SK-N-MC (cell line): ENCODE measurements at places on chromosomes 4 and X.

- peak; percentile 24 for DNase-seq
Measured at GRCh38 chrX:70454441-70455365, 10.1 kb downstream of the DLG3 start.

GRCh38 chrX:120671963-120672362, 42.1 kb upstream of the C1GALT1C1 start:
- no peak for DNase-seq

DNA sequence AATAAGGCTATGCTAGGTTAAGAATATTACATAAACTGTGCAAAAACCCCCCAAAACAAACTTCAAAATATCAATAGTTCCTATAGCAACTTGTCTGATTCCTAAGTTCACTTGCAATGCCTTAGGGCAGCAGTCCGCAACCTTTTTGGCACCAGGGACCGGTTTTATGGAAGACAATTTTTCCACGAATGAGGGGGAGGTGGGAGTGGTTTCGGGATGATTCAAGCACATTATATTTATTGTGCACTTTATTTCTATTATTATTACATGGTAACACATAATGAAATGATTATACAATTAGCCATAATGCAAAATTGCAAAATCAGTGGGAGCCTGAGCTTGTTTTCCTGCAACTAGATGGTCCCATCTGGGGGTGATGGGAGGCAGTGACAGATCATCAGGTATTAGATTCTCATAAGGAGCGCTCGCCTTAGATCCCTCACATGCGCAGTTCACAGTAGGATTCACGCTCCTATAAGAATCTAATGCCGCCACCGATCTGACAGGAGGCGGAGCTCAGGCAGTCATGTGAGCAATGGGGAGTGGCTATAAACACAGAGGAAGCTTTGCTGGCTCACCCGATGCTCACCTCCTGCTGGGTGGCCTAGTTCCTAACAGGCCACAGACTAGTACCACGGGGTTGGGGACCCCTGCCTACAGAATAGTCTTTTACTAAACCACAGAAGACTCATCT, 39.7 kb downstream of the ACOX3 start:
- no peak for DNase-seq

DNA sequence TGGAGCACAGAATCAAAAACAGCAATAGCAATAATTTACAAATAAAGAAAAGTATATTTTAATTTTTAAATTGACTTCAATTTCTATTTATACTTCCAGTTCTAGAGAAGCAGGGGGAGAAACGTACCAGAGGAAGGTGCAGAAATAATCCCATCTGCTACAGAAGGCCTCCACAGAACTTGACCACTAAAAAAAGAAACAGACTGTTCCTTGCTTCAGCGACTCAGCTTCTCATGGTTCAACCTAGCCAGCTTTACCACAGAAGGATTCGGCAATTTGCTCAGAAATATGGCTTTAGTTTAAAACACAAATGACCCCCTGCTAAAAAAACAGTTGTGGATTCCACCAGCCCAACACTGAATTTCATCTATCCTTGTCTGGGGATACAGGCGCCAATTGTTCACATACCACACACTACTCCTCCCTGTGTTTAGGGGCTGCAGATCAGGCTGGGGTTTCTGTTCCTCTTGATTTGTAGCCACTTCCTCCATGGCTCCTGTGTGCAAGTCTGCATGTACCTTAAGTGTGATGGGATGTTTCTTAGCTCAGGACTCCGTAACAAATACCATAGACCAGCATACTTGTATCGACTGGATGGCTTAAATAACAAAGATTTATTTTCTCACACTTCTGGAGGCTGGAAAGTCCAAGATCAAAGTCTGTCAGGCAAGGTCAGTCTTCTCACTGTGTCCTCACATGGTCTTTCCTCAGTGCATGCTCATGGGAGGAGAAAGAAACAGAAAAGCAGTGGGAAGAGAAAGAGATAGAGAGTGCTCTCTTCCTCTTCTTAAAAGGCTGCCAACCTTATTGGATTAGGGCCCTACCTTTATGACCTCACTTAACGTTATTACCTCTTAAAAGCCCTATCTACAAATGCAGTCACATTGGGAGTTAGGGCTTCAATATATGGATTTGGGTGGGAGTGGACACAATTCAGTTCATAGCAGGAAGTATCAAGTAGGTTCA, 79.1 kb downstream of the AMOT start:
- no peak for DNase-seq

- no peak for DNase-seq
Measured at GRCh38 chr4:88674565-88674964, 23.1 kb downstream of the NAP1L5 start.

GRCh38 chr4:171101845-171102244, 711.4 kb upstream of the GALNTL6 start:
- DNase-seq: no peak

DNA sequence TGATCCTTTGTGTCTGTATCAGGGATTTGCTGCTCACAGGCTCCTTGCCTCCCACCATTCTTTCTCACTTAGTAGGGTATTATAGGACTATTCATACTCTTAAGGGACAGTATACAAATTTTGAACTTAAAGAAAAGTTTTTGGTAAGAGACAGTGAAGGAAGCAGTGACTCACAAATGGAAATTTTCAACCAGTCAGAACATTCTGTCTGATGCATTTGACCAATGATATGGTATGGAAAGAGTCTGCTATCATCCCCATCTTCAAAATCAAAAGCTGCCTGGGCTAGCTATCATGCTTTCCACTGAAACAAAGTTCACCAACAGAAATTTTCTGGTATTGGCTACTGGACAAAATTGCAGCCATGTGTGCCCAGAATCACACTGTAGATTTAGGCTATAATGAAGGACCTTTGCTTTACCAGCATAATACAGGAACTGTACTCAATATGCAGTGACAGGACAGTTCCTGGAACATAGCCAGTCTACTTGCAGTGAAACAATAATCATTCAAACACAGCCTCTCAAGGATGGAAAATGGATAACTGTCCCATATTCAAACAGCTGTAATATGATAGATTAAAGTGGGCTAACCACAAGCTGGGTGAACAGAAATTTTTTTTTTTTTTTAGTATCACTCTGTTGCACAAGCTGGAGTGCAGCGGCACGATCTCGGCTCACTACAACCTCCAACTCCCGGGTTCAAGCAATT, 109.0 kb upstream of the ACSL4 start:
- no peak for DNase-seq
